Fibroblast of upper back skin (primary cell): ENCODE measurements at places on chromosomes 1 and 21.

GRCh38 chr1:8354038-8354437, 36.1 kb downstream of the SLC45A1 start:
- DNase-seq = no peak

- DNase-seq = no peak
Observed at GRCh38 chr1:99181892-99182291, 82.4 kb upstream of the PLPPR4 start.

GRCh38 chr1:6102532-6102845, 56.8 kb downstream of the KCNAB2 start:
- no peak for DNase-seq

- peak; percentile 71 for DNase-seq
Observed at GRCh38 chr1:83318366-83318765, 680.6 kb downstream of the TTLL7 start.

GRCh38 chr1:44146536-44147361, 5.3 kb upstream of the KLF18 start:
- no peak for DNase-seq

DNA sequence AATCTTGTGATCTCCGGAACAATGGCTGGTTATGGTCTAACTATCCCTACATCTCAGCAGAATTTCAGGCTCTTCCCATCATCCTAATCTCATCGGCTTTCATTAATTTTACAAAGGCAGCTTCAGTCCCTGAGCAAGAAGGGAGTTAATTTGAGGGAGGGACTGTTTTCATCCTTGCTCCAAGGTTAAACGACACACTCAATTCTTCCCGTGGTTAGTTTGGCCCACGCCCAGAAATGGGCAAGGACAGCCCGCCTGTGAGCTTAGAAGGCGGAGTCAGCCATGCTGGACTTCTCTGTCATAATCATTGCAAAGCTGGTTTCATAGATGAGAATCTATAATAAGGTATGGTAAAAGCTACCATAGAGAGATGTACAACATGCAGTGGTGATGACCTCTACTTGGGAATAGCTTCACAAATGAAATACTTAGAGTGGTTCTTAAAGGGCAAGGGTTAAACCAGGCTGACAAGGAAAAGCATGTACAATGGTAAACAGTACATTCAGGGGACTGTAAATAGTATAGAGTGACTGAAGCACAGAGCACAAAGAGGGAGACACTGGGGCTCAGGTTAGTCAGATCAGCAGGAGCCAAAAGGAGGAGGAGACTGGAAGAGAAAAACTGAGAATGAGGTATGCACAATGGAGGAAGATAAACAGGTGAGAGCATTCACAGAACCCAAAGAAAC, 108.8 kb downstream of the SMYD3 start:
- no peak for DNase-seq

GRCh38 chr1:110216844-110217444, 6.8 kb downstream of the KCNC4 start:
- DNase-seq = no peak

- DNase-seq = peak; percentile 96
Observed at GRCh38 chr1:70410604-70411359, at the start of gene CTH. Gene CTH (plus strand): TSS chr1:70411268. CDS start chr1:70411416, 148 bp downstream.

- no peak for DNase-seq
Observed at GRCh38 chr1:14071581-14071980, 371.6 kb downstream of the PRDM2 start.

GRCh38 chr1:98398649-98399048, 262.9 kb upstream of the SNX7 start:
- DNase-seq = peak; percentile 77

DNA sequence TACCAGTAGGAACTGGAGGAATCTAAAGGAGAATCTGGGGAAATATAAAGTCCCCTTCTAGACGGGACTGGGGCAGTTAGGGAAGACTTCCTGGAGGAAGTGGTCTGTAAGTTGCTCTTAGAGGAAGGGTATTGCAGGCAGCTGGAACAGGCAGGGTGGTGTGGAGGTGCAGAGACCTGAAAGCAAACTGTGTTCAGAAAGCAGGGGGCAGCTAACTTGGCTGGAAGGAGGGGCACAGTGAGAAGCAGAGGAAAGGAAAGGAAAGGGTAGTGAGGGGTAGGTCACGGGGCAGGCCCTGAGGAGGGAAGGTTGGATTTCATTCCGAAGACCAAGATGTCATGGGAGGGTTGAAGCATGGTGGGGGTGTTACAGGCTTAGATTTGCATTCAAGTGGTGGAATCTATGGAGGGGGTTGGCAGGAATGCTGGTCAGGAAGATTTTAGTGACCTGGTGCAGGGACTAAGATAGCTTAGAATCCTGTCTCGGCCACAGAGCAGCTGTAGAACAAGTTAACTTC, 240.7 kb downstream of the FOXD2 start:
- DNase-seq = no peak

DNA sequence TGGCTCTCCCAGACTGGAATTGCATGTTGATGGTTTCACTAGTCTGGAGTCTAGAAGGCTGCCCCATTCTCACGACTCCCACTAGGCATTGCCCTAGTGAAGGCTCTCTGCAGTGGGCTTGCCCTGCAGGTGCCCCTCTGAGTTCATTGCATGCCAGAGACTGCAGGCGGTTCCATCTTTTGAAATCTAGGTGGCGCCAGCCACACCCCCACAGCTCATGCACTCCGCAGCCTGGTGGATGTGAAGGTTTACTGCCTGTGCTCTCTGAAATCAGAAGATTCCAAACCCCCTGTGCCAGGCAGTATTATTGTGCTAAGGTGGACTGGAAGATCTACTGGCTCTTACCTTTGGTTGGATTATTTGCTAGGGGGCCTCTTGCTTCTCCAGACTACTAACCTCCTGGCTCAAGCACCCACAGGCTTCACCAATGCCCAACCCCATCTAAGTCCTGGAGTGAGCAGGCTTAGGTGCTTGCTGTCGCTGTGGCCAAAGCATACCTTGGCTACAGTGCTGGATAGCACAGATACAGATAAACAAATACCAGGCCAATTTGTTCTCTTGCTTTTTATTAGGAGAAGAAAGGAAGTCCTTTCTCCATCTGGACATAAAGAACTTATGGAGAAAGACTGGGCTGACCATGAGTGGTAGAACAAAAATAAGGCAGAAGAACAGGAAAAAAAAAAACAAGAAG, 83.5 kb upstream of the SIM2 start:
- no peak for DNase-seq

GRCh38 chr1:7253988-7254587, 468.8 kb downstream of the CAMTA1 start:
- no peak for DNase-seq

GRCh38 chr1:105122041-105122440, 1372.3 kb downstream of the AMY1C start:
- DNase-seq = no peak

DNA sequence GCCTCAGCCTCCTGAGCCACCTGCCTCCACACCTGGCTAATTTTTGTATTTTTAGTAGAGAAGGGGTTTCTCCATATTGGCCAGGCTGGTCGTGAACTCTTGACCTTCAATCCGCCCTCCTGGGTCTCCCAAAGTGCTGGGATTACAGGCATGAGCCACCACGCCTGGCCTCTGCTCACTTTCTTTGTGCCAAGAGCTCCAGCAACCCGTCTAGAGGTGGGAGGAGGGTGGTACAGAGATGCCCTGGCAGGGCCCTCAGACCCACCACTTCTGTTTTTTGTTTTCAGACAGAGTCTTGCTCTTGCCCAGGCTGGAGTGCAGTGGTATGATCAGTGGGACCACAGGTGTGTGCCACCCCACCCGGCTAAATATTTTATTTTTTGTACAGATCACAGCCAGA, 6.9 kb upstream of the SYNC start:
- DNase-seq = no peak

DNA sequence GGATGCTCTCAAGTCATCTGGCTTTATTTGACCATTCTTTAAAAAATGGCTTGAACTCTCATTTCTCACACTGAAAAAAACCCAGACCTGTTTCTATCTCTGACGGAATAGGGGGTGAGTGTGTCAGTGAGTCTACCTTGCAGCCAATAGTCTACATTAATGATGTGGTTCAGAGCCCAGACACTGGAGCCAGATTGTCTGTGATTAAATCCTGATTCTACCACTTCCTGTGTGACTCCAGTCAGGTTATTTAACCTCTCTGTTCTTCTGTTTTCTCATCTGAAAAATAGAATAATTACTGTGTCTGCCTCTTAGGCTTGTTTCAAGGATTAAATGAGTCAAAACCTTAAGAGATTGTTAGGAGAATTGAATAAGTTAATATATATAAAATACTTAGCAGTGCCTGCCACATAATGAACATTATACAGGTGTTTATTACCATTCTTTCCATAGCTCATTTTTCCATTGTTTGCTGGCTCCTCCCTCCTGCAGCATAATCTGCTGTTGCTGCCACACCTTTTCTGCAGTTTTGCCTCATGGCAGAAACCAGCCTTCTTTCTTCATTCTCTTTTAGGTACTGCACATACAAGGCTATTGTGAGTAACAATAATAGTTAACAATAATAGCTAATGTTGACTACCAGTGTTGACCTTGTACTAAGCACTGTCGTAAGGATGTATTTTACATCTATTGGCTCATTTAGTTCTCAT, 157.6 kb upstream of the IVNS1ABP start:
- DNase-seq = no peak

DNA sequence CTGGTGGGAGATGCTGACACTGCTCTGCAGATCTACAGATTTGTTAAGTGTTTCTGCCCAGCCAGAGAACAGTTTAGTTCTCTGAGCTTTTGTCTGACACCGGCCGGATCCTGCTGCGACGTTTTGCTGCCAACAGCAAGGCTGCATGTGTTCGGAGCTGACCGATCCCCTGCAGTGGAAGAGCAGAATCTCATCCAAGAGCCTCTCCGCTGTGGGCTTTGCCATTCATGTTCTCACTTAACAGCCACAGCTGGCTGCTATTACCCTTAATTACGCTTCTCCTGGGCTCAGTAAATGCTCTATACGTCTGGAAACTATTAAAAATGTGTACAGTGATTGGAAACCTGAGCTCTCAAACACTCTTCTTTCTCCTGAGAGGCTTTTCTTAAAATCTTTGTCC, 105.3 kb downstream of the BCAR3 start:
- DNase-seq = peak; percentile 72

DNA sequence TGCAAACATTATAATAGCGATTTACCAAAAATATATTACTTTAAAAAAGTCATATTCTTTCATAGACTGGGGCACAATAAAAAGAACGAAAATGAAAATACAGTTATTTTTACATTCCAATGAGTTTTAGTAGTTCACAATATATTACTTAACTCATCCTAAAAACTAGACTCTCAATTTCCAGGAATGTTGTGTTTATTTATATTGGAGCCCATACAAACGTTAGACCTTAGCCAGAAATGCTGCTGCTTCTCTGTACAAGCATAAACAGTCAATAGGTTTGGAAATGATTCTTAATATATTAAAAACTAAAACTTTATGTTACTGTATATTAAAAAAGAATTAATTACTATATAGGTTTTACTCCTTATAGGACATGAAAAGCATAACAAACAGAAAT, 302.3 kb downstream of the BRINP3 start:
- DNase-seq = peak; percentile 14

DNA sequence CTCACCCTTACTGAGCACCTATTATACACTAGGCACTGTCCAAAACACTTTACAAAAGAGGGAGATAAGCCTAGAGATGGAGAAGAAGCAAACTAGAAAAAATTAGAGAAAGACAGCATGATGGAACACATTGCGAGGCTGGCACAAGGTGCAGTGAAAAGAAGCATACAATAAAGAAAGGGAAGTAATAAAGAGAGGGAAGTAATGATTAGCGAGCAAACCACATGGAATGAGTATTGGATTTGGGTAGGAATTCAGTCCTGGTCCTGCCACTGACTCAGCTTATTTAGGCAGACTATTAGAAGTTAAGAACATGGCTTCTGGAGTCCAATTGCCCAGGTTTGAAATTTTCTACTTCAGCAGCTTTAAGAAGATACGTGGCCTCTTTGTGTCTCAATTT, 32.6 kb upstream of the FNBP1L start:
- no peak for DNase-seq

DNA sequence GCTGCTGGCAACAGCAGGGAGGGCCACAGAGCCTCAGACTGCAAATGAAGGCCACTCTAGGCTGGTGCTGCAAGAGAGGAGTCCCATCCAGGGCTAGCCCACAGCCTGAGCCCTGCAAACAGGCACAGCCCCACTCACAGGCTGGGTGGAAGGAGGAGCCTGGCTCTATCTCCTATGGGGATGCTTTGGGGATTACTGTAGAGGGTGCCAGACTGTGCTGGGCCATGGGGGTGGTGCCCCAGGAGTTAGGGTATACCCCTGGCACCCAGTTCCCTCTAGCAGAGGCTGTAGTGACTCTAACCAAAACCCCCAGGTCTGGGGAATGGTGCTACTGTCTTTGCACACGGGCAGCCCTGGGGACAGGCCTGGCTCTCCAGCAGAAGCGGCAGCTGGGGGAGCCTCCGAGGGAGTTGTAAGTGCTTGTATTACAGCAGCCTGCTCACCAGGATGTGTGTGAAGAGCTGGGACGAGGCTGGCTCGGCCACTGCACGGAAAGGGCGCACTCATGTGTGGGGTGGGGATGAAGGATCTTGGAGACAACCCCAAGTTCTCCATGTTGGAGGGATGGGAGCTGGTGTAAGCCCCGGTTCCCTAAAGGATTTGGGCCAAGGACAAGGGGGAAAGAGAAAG, 23.4 kb upstream of the EVA1B start:
- DNase-seq = no peak

GRCh38 chr1:117094841-117095604, 26.5 kb downstream of the TRIM45 start:
- peak; percentile 91 for DNase-seq

GRCh38 chr1:209434066-209434465, 149.4 kb upstream of the CAMK1G start:
- peak; percentile 21 for DNase-seq

DNA sequence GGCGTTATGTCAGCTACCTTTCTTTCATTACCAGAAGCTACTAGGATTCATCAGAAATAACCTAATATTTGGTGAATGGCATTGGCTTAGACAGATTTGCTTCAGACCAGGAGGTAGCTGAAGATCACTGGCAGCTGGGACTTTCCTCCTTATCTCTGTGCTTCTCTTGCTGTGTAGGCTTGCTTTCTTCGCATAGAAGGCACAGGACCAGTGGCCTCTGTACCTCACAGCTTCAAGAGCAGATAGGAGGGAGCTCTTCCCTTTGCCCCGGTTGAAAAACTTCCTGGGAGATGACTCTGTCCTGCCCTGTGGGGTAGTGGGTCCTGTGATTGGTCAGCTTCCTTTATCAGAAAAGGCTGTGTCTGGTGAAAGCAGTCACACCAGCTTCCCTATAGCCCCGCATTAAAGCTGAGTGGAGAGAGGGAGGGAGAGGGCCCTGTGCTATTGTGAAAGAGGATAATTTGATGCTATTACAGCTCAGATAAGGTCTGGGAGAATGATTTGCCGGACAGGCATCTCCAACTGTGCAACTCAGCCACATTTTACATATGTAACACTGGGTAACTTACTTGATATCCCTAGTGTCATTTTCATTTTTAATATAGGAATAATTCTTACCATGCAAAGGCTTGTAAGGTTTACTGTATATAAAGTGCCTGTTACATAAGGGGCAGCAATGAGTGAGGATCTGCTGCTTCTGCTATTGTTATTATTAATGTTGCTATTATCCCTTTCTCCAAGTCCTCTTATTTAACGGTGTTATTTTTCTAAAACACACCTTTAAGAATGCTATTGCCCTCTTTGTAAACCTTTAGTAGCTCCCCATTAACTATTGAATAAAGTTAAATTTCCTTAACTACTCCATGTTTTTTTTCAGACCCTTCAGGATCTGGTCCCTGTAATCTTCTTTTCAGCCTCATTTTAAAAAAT, 31.6 kb downstream of the OSBPL9 start:
- DNase-seq = peak; percentile 83

- DNase-seq = no peak
Observed at GRCh38 chr1:201145816-201146215, 8.5 kb downstream of the TMEM9 start.

- no peak for DNase-seq
Observed at GRCh38 chr1:245679821-245680780, 525.3 kb downstream of the KIF26B start.

GRCh38 chr1:55285834-55286233, 70.7 kb upstream of the USP24 start:
- DNase-seq = no peak
